Urinary bladder (tissue), 4 donors: ENCODE measurements at places on chromosomes 6 and 20. TPM values are rescaled to one million over a fixed set of nuclear protein-coding genes. Genes with fewer than 3 reads are reported as not detected.

The ASIP gene
- polyA plus RNA-seq: 0.80 TPM

GRCh38 chr20:59043698-59044097 is 1.1 kb upstream of the PRELID3B start:
- DNase-seq: no peak

DNA sequence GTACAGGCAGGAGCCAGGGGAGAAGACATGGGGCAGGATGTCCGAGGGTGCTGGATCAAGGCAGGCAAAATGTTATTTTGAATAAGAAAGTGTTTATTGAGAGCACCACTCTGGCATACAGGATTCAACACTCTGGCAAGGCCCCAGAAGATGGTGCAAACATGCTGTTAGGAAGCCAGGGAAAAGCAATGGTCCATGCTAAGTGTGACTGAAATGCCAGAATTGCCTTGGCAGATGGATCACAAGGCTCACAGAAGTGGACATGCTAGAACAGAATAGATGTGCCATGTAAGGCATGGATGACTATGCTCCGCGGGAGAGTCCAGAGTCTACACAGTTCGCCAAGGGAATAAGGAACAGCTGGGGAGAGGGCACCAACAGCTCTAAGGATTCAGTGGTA is 54.6 kb downstream of the QRSL1 start:
- DNase-seq: no peak

The DHX16 gene
- polyA plus RNA-seq: 29.5 TPM

The SLC26A8 gene
- 0.09 TPM for polyA plus RNA-seq

The GSTA4 gene
- 28.6 TPM for polyA plus RNA-seq

DNA sequence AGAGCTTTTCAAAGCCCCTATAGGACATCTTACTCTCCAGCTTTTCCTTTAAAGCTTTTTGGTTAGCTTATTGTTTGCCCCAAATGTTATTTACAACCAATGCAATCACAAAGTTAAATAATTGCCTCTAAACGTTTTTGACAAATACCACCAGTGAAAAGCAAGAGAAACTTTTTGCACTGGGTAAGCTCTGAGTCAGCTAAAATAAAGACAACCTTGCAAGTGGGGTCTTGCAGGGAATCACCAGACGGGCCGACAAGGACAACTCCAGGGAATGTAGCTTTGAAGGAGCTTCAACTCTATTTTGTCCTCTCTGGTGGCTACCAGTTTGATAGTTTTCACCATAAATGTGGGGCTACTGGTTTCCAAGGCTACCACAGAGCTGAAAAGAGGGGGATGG is 14.7 kb upstream of the PSMF1 start:
- DNase-seq: no peak

The ETV7 gene
- polyA plus RNA-seq: 1.5 TPM

- no peak for DNase-seq
Observed at GRCh38 chr20:55094353-55094861, 619.0 kb downstream of the DOK5 start.

DNA sequence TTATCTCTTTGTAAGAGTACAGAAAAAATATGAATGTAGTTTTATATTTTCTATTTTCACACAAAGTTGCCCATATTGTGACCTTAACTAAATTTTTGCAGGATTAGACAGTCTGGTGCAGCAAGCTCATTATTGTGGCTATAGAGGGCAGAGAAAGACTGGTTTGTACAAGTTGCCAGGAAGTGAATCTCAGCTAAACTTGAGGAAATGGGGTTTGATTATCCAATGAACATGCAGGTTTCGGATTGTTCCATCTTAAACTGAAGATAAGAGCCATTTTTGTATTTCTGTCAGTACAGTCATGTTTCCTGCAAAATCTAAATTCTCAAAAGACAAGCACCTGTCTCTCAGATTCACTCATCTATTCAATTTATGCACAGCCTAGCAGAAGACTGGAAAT is 390.9 kb downstream of the MMUT start:
- no peak for DNase-seq

The C2 gene
- 10.0 TPM for polyA plus RNA-seq

The PREX1 gene
- 12.6 TPM for polyA plus RNA-seq

The LRRC73 gene
- polyA plus RNA-seq: 0.24 TPM

The AHI1 gene
- 8.3 TPM for polyA plus RNA-seq

DNA sequence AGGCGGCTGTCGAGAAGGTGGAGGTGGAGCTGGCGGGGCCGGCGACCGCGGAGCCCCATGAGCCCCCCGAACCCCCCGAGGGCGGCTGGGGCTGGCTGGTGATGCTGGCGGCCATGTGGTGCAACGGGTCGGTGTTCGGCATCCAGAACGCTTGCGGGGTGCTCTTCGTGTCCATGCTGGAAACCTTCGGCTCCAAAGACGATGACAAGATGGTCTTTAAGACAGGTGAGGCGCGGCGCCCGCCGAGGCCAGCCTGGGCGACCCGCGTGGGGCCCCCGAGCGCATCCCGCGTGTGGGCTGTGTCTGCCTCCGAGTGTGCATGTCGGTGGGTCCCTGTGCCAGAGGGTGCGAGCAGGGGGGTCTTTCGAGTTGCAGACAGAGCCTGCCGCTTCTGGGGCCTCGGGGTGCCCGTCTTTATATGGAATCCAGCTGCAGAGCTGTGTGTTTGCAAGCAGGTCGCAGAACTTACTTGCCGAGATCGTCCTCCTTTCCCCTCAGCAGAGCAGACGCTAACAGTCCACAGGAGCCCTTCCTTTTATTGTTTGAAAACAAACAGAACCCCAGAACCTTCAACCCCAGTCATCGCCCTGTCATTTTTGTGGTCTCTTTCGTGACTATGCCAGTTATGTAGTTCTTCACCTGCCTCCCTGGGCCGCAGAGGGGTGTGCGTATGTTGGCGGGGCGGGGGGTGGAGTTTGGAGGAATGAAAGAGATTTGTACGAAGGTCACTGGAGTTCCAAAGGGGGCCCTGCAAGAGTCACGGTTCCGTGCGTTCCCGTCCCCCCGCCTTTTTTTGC is 766 bp downstream of the SLC16A10 start:
- DNase-seq: no peak

DNA sequence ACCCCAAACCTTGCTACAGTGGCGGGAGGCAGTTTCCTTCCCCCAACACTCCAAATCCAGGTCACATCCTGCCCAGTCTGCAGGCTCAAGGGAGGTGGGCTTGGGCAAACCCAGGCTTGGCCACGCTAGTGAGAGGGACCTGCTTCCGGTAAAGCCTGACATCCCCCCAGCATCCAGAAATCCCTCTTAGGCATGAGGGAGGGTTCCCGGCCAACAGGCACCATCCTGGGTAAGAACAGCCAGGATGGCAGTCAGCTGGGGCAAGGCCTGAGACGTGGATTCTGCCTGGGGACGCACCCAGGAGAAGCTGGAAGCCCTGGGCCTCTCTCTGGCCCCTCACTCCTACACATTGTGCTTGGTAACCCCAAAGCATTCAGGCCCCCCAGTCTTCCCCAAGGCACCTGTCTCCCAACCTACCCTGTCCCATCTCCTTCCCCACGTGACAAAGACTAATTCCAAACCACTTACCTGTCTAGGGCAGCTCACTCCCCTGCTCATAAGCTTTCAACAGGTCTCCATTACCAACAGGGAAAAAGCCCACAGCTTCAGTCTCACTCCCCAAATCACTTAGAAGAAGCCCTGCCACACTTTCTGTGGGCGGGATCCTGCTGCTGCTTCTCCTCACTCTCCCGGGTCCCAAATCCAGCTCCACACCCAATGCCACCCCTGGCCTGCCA is 2.1 kb downstream of the C20orf144 start:
- no peak for DNase-seq

- no peak for DNase-seq
Observed at GRCh38 chr6:16331384-16332174, 93.2 kb downstream of the GMPR start.

The SNAP25 gene
- 1.6 TPM for polyA plus RNA-seq

GRCh38 chr6:109486068-109486467 is 3.0 kb upstream of the ZBTB24 start:
- DNase-seq: no peak

GRCh38 chr6:164322533-164322932 is 908.0 kb downstream of the QKI start:
- no peak for DNase-seq

The NKAPL gene
- 4.4 TPM for polyA plus RNA-seq

DNA sequence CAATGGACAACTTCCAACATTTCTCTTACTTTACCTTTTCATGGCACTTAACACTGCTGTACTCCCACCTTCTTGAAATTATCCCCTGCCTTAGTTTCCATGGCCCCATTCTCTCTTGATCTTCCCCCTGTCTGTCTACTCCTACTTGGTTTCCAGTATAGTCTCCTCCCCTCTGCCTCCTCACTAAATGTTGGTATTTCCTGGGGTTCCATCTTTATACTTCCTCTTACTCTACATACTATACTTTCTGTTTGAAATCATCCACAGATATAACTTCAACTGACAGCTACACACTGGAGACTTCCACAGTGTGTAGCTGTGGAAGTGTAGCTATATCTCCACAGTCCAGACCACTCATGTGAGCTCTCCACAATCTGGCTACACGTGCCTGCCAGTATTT is 13.5 kb downstream of the ZHX3 start:
- DNase-seq: no peak

DNA sequence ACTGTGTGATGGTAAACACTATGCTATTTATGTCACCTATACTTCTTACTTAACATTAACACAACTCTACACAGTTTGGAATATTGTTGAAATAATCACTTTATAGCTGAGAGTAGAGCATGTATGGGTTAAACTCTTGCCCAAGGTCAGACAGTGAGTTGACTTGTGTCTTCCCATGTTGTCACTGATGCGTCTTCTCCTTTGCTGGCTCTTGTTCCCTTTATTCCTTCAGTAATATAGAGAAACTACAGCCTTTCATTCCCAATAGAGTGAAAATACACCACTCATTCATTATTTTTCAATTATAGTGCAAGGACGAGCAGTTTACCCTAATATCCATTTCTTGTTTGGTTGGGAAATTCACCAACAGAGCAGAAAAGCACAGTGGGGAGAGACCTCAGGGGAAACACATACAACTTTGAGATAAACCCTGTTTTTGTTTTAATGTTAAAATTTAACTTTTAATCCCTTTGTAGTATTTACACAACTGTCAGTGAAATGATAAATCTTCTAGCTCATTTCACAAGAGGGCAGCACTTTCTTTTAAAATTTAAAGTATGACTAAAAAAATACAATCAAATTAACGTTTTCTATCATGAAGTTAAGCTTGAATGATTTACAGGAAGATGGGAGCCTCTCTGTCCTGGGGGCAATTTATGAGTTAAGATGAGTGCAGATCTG is 363.0 kb downstream of the UTRN start:
- no peak for DNase-seq

DNA sequence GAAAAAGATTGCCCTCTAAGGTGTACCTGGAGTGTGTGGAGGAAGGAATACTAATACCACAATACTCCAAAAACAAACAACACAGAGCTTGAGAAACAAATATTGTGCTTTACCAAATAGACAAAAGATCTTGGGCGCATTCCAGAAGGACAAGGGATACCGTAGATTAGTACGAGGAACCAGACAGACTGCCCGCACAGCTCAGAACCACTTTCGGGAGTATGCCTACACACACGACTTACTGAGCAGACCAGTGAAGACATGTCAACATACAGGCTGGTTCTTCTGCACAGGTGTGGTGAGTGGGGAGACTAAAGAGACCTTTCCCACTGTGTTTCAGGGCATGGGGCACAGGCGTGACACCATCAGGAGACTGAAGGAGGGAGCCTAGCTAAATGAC is 15.8 kb upstream of the FOXQ1 start:
- DNase-seq: no peak

The BPIFB4 gene
- 0.06 TPM for polyA plus RNA-seq

DNA sequence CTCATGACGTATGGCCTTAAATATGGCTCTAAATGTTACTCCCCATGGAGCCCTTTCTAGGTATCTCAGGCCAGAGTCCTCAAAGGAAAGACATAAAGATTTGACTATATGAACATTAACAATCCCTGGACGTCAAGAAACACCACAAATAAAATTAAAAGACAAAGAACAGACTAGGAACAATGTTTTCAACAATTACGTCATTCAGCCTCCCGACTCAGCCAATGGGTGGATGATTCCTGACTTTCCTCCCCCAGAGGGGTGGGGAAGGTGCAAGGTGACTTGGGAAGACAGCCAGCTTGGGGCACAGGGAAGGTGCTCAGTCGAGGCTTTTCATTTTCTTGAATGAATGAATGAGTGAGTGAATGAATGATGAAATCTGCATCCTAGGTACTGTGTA is 157.4 kb downstream of the TFAP2C start:
- no peak for DNase-seq

The ADTRP gene
- 0.68 TPM for polyA plus RNA-seq

The DOK5 gene
- polyA plus RNA-seq: 4.2 TPM

- DNase-seq: no peak
Observed at GRCh38 chr6:14811775-14812428, 434.0 kb upstream of the JARID2 start.

- DNase-seq: no peak
Observed at GRCh38 chr20:53625311-53626129, 31.9 kb upstream of the ZNF217 start.

DNA sequence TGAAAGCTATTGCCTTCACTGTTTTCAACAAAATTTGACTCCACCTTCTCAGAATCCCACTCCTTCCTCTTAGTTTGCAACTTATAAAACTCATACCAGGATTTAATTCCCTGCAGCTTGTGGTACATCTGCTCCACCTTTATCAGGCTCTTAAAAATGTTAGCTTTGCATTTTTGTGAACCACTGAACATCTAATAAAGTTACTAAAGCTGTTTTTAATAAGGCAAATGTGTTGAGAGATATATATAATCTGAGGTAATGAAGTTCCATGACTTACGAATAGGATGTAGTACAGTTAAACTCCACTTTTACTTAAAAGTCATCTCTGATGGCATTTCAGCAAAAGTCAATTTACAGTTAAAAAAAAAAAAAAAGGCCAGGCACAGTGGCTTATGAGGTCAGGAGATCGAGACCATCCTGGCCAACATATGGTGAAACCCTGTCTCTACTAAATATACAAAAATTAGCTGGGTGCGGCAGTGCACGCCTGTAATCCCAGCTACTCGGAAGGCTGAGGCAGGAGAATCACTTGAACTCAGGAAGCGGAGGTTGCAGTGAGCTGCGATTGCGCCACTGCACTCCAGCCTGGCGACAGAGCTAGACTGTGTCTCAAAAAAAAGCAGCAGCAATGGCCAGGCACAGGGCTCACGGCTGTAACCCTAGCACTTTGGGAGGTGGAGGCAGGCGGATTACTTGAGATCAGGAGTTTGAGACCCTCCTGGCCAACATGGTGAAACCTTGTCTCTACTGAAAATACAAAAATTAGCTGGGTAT is 106.2 kb downstream of the KIF13A start:
- DNase-seq: no peak

- no peak for DNase-seq
Observed at GRCh38 chr6:35041086-35041861, 99.9 kb downstream of the TCP11 start.

DNA sequence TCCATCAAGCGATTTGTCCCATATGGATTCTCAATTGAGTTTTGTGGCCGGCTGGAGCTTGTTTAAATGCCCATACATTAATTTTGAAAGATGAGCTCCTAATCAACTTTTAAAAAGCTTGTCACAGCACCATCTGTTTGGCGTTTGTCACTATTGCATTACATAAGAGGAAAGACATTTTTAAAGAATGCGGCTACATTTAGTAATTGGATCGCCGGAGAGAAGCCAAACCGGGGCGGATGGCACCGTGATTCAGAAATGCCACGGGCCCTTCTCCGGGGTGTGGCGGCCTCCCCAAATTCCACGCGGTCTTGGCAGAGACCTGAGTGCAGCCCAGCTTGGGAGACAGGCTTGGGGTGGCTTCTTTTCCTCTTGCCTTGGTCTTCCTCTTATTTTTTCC is 67.7 kb upstream of the ZNFX1 start:
- DNase-seq: no peak

- no peak for DNase-seq
Observed at GRCh38 chr6:89360415-89360999, 8.0 kb upstream of the UBE2J1 start.

The B3GALT4 gene
- 19.3 TPM for polyA plus RNA-seq

- DNase-seq: no peak
Observed at GRCh38 chr6:80769106-80769505, 662.6 kb downstream of the BCKDHB start.
